GM23338 (cell line): ENCODE measurements at places on chromosomes 5 and 9. TPM values are rescaled to one million over a fixed set of nuclear protein-coding genes. Genes with fewer than 3 reads are reported as not detected.

DNA sequence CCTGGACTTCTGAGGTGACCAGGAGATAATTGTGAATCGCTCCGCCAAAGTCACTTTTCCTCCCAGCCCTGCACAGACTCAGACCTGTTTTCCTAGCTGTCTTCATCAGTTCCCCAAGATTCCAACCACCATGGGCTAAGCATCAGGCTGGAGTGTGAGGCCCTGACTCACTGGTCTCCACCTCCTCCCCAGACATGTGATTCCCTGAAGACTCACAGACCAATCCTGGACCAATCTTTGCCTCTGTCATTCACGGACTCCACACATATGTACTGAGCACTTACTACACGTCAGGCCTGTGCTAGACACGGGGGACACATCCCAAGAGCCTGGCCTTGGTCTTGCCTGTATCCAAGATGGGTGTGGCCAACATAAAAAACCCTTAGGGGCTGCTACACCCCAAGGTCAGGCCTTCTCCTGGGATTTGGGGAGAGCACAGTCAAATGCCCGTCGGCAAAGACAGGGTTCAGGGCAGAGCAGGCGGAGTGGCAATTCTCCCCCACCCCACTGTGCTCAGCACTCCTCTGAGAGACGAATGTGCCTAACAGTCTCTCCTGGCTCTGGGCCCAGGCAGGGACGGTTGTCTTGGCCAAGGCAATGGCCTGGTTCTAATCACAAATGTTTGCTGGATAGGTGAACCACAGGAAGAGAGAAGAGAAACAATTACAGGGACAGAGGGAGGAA, 11.9 kb downstream of the EEIG1 start:
- H3K27ac ChIP-seq: 0 out of 2 replicates have a peak overlapping the region, but pooled peaks have one; percentile 55
- H3K4me3 ChIP-seq: no peak overlapping the region
- DNase-seq: no peak
- H3K27me3 ChIP-seq: no peaks in the 10 kb centered on the region
- H3K36me3 ChIP-seq: no peaks in the 10 kb centered on the region

DNA sequence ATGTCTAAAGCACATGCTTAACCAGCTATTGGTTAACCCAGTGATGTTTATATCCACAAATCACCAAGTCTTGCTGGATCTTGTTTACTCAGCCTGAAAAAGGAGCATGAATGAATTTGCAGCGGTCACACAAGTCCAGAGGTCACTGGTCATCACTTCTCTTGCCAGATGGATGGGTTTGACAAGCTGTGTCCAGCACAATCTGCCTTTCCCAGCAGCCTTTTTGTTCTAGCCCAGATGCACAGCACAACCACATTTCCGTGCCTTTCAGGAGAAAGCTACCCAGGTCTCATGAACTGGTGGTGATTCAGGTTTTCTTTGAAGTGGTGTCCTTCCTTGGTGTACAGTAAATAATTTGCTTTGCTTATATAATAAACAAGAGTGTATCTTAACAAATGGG, 32.1 kb downstream of the TMEM252 start:
- H3K27me3 ChIP-seq: peaks cover 100% of the 10 kb centered on the region
- DNase-seq: no peak
- no peaks in the 10 kb centered on the region for H3K36me3 ChIP-seq
- H3K4me3 ChIP-seq: no peak overlapping the region

GRCh38 chr9:106921341-106921899, 58.5 kb downstream of the ZNF462 start:
- H3K36me3 ChIP-seq: peaks cover 30% of the 10 kb centered on the region
- peaks cover 31% of the 10 kb centered on the region for H3K4me1 ChIP-seq
- no peak overlapping the region for H3K4me3 ChIP-seq
- H3K27me3 ChIP-seq: no peaks in the 10 kb centered on the region
- peak; percentile 21 for DNase-seq

ROR2 gene
- 15.5 and 18.8 TPM in 2 replicates for total RNA-seq

LRRC19 gene
- not detected in 2 replicates for total RNA-seq
